Right renal pelvis (tissue), 4 donors: ENCODE measurements at places on chromosomes 4 and X. TPM values are rescaled to one million over a fixed set of nuclear protein-coding genes. Genes with fewer than 3 reads are reported as not detected.

DNA sequence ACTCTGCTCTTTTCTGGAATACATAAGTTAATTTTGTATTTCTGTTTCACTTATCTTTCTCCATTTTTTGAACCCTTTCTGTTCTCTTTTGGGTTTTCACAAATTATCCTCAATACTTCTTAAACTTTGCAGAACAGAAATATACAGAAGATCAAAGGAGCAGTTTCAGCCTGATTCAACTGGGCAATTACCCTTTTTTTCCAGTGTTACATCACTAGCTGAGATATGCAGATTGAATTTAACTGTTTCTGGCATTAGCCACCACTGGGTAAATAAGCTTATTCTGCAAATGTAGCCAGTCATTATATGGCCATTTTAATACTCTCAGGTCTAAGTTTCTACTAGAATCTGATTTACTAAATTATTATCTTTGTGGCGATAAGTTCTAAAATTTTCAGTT is 66.9 kb upstream of the GRID2 start:
- no peak for DNase-seq

GRCh38 chr4:82753725-82754410 is 44.7 kb downstream of the SCD5 start:
- no peak for DNase-seq

GRCh38 chr4:33427676-33428075 is 2707.5 kb downstream of the PCDH7 start:
- DNase-seq = no peak

- no peak for DNase-seq
Observed at GRCh38 chr4:181845617-181846016, 397.6 kb upstream of the TENM3 start.

DNA sequence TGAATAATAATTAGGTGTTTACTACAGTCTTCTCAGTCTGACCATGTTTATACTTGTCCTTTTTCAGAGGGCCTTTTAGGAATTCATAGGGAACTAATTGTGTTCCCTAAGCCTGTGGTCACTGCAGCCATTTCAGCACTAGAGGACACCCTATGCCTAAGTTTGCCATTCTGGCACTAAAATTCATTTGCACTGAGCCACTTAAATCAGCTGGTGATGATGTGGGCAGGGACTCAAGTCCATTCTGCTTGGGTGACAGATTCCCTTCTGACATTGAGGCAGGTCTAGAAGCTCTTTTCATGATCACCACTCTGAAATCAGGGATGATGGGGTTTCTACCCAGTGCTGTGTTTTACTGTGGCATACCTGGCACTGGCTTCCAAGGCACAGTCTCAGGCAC is 1178.9 kb upstream of the DIAPH2 start:
- DNase-seq = no peak

Gene RAPGEF2
- 53.3 TPM for polyA plus RNA-seq
